ENCODE measurements at places on chromosomes 3 and 15.

GRCh38 chr3:55884491-55885285 is 397.6 kb upstream of the WNT5A start:
- DNase-seq = no peak

GRCh38 chr15:25391971-25392721 is 46.7 kb downstream of the UBE3A start:
- DNase-seq = no peak

DNA sequence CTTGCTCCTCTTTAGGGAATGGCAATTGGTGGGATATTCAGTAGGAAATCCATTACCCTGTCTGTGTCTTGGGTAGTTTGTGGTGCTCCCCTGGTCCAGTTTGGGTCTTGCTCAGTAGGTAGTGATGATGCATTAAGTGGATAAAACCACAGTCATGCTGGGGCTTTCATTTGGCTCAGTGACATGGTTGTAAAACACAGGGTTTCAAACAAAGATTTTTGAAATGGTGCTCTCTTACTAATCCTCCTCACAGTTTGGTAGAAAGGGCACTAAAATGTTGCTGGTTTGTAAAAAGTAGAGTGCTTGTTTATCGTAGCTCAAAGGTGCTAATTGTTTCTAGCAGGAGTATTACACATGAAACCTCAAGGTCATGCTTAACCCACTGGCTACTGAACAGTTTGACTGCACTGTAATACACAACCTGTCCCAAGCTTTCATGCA is 22.9 kb downstream of the BBX start:
- no peak for DNase-seq

- no peak for DNase-seq
These were observed at the start of gene ST8SIA2 for GRCh38 chr15:92393071-92393979. ST8SIA2 (plus strand) TSS chr15:92393881; CDS start chr15:92394065, 184 bp downstream.

DNA sequence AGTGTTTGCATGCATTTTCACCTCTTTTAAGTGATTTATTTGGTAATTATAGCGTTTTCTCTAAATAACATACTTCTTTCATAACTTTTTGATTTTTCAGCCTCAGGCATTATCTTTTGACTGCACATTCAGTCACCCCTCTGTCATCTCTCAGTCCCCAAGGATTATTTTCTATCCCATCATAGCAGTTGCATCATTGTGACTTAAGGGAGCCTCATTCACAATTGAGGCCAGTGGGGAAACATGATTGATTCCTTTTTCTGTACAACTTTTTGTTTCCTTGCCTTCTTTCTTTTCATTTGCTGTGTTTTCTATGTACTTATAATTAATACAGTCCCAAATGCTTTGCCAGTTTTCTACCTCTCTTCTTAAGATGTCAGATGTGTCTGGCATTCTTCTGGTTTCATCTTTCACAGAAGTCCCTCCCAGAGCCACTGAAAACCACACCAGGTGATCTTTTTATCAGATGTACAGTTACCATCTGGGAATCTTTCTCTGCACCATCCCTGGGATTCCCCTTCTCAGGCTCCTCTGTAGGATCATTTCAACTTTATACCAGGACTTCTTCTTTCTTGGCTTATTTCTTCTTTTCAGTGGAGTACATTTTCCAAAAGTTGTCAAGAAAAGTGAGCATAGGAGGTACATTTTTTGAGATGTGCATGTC is 151.4 kb downstream of the RAP2B start:
- no peak for DNase-seq

- no peak for DNase-seq
These were observed 5.1 kb downstream of the PPP2R3A start for GRCh38 chr3:135970506-135971116.

- DNase-seq = no peak
These were observed 209.7 kb upstream of the DCBLD2 start for GRCh38 chr3:99111235-99111634.

- no peak for DNase-seq
These were observed 476.5 kb upstream of the WNT5A start for GRCh38 chr3:55963601-55964000.

- DNase-seq = no peak
These were observed 65.6 kb upstream of the PRICKLE2 start for GRCh38 chr3:64290864-64291263.

GRCh38 chr15:66631616-66632263 is 65.9 kb upstream of the LCTL start:
- no peak for DNase-seq

GRCh38 chr3:190227064-190227463 is 95.2 kb downstream of the CLDN1 start:
- DNase-seq = no peak

DNA sequence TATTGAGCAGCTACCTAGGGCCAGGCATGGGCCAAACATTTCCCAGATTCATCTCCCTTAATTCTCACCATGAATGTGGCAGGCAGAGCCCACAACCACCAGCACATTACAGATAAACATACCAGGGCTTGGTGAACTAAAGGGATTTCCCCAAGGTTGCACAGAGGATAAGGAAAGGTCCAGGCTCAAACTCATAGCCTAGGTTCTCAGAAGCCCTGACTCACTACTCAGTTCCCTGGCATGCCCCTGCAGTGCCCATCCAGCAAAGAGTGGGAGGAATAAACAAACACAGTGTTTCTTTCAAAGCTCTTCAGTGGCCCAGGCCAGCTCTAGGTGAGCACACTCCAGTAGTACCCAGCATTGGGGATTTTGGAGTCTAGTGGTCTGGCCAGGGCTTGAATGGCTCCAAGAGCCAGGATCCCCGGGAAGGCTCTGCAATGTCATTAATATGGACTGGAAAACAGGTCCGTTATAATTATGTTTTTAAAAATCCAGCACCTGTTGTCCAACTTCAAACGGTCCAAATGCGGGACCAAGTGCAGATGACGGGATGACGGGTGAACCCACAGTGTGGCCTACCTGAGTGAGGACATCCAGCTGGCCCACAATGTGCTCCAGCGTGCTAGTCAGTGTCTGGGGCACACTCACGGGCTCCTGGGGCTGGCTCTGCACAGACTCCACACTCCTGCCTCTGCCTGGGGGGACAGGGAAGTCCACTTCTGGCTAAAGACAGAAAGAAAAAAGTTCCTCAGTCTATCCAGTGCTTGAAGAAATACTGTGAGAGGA is 39.8 kb upstream of the DUSP7 start:
- DNase-seq = no peak

DNA sequence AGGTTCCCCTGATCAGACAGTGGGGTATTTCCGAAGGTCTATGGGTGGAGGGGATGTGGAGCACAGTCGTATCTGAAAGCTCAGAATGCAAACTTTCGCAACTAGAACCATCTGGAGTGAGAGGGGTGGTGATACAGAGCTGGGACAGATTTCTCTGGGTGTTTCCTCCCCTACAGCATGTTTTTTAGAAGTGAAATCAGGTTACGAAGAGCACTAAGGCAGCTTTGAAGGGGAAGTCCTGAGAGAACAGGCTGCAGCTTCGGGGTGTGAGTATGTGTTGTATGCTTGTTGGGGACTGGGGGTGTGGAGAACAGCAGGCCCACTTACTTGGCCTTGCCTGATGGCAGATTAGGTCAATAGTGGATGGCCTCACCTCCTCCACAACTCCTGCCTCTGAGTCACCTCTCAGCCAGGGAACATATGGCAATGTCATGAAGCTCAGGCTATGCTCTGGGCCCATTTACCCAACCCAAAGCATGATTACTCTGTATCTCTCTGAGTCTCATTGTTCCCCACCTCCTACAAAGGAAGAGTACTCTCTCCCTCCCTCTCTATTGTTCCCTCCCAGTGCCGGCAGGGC is 107.2 kb upstream of the RASGRP1 start:
- DNase-seq = no peak

All from stimulated activated CD8-positive, alpha-beta memory T cell treated with anti-CD3 and anti-CD28 coated beads, Interleukin-15, amount 100 ng/mL, for 4 hours (primary cell).